NCI-H524 treated with DMSO at 0.1 percent for 48 hours (cell line): ENCODE measurements at places on chromosomes 3 and 15.

- peak; percentile 83 for DNase-seq
Measured at GRCh38 chr3:85604641-85605040, 645.9 kb downstream of the CADM2 start.

GRCh38 chr3:133980550-133980949 lies 49.2 kb downstream of the SLCO2A1 start:
- DNase-seq = no peak

- DNase-seq = no peak
Measured at GRCh38 chr3:40873934-40874699, 325.2 kb upstream of the CTNNB1 start.

DNA sequence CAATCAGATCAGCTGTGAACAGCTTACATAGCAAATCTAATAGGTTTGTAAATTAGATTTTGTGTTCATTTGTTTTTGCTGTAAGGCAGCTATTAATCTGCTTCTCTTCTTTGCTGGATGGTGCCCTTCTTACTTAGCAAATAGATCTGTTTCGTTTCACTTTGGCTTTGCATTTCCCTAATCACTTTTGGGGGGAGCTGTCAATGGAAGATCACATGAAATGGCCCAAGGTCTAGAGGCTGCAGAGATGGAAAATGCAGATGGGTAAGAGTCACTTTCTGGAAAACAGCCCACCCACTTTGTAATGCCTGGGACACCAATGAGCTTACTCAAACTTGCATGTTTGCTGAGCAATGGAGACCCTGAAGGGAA lies 36.4 kb downstream of the ST8SIA2 start:
- DNase-seq = no peak

- no peak for DNase-seq
Measured at GRCh38 chr3:108073764-108074431, 16.9 kb downstream of the CD47 start.

- no peak for DNase-seq
Measured at GRCh38 chr15:80531796-80532195, 127.6 kb downstream of the ARNT2 start.

GRCh38 chr15:69388260-69388705 lies 25.9 kb upstream of the KIF23 start:
- no peak for DNase-seq

DNA sequence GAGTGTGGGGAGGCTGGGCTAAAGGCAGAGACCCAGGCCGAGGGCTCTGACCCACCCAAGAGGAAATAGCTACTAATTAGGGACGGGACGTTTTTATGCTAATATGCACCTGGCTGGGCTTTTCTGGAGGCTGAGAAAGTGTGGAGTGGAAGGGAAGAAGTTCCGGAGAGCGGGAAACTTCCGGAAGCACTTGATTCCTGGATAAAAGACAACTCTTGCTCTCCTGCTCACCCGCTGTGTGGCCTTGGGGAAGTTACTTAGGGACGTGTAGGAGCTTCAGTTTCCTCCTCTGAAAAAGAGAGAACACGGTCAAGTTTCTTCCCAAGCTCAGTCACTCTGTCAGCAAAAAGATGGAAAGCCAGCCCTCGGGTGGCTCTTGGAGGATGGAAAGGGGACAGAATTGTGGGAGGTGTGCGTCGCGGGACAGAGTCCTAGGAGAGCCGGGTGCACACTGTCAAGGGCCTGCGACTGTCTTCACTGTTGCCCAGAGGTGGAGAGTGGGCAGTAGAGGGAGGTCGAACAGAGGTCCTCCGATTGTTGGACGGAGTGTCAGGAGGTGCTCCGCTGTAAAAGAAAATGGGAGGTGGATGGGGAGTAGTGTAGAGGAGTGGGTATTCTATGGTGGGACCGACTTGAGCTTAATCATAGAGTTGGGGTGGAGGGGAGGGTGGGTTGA lies 43.2 kb downstream of the EPHB3 start:
- no peak for DNase-seq

DNA sequence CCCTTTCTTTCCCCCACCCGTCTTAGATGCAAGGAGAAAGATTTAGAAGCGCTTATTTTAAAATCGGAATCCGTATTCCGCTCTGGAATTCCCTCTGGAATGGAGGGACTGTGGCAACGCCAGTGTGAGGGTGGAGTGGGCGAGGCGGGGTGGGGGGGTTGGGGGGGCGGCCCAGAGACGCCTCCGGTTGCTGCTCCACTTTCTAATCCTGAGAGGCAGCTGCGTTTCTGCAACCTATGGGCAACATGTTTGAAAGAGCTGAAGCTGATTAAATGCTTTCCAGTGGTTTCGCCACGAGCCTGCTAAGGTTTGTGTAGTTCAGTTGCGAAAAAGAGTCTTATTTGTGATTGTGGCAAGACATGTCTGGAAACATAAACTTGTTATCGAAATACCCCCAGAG lies at the start of gene CCK:
TSS of gene CCK (minus strand) at position 101 of the 400 bp plus-strand sequence. CDS start 2,555 bp downstream, outside the sequence.
- DNase-seq = no peak
